Bone marrow (tissue), 2 donors: ENCODE measurements at places on chromosomes 7 and 10.

DNA sequence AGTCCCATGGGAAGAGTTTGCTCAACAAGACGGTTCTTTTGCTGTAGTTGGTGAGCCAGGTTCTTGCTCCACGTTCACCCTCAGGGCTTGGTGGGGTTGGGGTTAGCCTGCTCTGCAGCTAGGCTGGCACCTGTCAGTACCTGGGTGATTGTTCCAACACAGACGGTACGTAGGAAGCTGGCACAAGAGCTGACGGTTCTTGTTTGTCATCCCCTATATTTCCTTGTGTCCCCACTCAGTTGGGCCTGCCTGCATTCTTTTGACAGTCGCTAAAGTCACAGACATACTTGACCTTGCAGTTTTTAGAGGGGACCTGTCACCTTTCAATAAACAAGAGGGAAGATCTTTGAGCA is 40.2 kb upstream of the SYPL1 start:
- DNase-seq: no peak

GRCh38 chr10:109902992-109903947 is 20.0 kb downstream of the XPNPEP1 start:
- no peak for DNase-seq

DNA sequence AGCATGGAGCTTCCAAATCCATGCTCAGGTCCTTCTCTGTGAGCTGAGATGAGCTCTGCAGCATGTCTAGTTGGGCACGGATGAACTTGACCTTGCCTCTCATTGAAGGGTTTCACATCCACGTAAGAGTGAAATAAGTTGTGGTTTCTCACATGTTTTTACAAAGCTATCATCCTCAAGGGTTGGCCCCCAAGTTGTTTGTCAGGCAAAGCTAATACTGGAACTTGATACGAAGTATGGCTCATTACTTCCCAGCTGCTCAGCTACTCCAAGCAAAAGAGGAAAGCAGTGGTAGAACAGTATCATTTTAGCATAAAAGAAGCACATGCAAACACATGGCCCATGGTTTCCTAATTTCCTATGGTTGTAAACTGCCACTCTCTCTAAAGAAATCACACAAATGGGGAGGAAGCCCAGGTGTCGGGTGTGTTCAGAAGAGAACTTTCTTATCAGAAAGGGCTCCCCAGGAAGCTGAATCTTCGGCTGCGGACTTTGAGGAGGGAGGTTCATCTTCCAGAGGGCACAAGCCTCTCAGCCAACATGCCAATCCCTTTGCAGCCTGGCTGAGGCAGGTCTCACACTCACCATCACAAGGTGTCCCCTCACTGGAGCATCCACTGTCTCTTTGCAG is 45.3 kb downstream of the PDLIM1 start:
- no peak for DNase-seq

- no peak for DNase-seq
Measured at GRCh38 chr7:43764807-43765491, 6.5 kb downstream of the BLVRA start.

GRCh38 chr10:63068246-63068645 is 64.9 kb upstream of the NRBF2 start:
- DNase-seq: no peak
